ENCODE measurements at places on chromosomes 1 and 21.

DNA sequence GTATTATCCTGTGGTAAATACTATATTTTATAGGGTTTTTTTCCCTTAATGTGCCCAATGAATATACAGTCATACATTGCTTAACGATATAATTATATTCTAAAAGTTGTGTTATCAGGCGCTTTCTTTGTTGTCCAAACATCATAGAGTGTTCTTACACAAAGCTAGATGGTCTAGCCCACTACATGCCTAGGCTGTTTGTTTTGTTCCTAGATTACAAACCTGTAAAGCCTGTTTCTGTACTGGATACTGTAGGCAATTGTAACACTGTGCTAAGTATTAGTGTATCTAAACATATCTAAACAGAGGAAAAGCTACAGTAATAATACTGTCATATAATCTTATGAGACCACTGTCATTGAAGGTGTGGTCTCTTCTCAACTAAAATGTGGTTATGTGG, 242.6 kb upstream of the C1orf105 start:
- DNase-seq: no peak

DNA sequence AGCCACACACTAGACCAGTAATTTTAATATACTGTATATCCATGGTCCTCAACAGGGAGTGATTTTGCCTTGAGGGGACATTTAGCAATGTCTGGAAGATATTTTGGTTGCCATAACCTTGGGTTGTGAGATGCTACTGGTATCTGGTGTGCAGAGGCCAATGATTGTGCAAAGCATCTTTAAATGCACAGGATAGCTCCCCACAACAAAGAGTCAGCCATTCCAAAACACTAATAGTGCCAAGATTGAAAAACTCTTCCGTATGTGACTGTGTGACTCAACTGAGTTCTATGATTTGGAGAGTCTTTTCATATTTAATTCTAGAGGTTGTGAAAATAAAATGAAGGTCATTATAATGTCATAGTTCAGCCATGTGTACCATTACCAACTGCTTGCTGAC, 141.4 kb upstream of the CACYBP start:
- DNase-seq: no peak

DNA sequence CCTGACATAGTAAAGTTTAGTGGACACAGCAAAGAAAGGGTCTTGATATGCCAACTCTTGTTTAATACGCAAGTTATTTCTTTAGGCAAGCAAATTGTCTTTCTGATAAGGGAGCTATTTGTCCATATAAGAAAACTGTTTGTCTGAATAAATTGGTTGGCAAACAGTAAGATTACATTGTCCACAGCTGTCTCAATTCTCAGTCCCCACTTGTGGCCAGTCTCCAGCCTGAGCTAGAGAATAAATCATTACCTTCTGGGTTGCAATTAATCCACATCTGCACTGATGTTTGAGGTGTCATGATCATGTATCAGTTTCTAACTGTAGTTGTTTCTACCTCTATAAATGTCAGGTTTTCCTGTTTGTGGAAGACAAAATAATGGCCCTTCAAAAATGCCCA, 60.0 kb upstream of the TNR start:
- DNase-seq: no peak

GRCh38 chr1:228109073-228109961, at the start of gene MRPL55:
Gene MRPL55, minus strand, starts transcription at chr1:228109299. Its CDS starts 1,039 bp downstream, at chr1:228108260.
- DNase-seq: peak; percentile 97

GRCh38 chr1:241423541-241424479, 66.8 kb upstream of the RGS7 start:
- no peak for DNase-seq

GRCh38 chr1:73310797-73311381, 887.1 kb downstream of the LRRIQ3 start:
- no peak for DNase-seq

GRCh38 chr1:198919667-198920398, 281.0 kb downstream of the PTPRC start:
- peak; percentile 20 for DNase-seq

- no peak for DNase-seq
These were observed 6.3 kb downstream of the MX2 start for GRCh38 chr21:41367945-41368734.
